ENCODE measurements at places on chromosomes 6 and 20.

DNA sequence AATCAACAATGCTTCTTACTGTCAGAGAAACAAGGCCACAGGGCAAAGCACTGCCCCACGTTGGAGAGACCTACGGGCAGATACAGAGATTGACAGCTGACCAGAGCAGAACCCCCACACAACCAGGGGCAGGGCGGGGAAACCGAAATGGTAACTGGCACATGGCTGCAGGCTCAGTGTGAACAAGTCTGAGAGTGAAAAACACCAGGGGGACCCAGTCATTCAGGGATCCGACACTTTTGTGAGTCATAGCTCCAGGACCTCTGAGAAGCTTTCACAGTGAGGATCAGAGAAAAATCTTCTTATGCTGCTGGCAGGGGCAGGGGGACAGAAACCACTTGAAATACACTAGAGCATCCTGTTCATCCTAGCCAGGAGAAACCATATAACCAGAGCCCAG is 254.2 kb downstream of the C6orf118 start:
- DNase-seq = no peak
- H3K27ac ChIP-seq = no peak overlapping the region
- H3K4me1 ChIP-seq = no peaks in the 10 kb centered on the region
- H3K27me3 ChIP-seq = no peaks in the 10 kb centered on the region
- H3K36me3 ChIP-seq = no peaks in the 10 kb centered on the region

- no peaks in the 10 kb centered on the region for H3K36me3 ChIP-seq
- H3K27me3 ChIP-seq = no peaks in the 10 kb centered on the region
- H3K4me1 ChIP-seq = no peaks in the 10 kb centered on the region
- no peak overlapping the region for H3K27ac ChIP-seq
These were observed 377.5 kb upstream of the IRAK1BP1 start for GRCh38 chr6:78489874-78490273.

DNA sequence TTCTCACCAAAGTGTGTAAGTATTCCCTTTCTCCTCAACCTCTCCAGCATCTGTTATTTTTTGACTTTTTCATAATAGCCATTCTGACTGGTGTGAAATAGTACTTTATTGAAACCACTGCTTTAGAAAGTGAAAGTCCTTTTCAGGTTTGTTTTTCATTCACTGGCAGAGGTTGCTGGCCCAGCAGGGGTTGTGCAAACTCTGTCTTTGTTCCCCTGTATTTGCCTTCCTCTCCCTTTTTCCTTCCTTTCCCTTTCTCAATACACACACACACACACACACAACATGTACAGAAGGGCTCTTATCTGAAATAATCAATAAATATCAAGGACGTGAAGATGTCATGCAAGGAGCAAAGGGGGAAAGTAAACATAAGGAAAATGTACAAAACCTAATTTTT is 99.8 kb downstream of the LY86 start:
- H3K27me3 ChIP-seq = no peaks in the 10 kb centered on the region
- DNase-seq = no peak
- H3K4me1 ChIP-seq = peaks cover 8% of the 10 kb centered on the region

GRCh38 chr6:63663147-63663955 is 27.7 kb downstream of the PHF3 start:
- peaks cover 2% of the 10 kb centered on the region for H3K36me3 ChIP-seq
- peaks cover 28% of the 10 kb centered on the region for H3K4me1 ChIP-seq
- H3K4me3 ChIP-seq = no peak overlapping the region
- H3K27ac ChIP-seq = no peak overlapping the region

DNA sequence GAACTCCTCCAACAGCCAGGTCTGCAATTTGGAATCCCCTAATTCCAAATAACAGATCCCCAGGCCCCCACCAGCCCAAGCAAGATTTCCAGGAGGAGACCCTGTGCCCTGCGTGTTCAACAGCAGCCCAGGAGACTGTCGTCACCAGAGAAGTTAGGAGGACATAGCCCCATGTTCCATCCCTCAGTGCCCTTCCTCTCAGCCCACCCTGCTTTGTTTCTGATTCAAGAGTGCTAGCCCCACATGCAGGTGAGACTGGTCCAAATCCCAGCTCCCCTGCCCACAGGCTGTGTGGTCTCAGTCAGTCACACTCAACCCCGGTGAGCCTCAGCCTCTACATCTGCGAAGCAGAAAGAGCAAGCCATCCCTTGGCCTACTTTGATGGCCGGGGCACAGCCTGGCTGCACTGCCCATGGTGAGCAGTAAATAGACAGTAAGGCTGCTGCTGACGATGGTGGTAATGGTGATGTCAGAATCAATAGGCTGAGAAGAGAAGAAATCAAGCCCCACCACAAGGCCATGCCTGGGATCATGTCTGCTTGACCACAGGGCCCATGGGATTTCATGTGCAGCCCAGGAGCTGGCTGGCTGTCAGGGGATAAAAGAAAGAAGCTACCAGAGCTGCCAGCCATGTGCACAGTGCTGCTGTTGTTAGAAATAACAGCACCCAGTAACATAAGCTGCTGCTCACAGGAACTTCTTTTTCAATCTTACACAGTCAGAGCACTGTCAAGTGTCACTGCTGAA is 51.5 kb upstream of the NXT1 start:
- H3K4me3 ChIP-seq = no peak overlapping the region
- no peak overlapping the region for H3K27ac ChIP-seq
- H3K27me3 ChIP-seq = peaks cover 14% of the 10 kb centered on the region
- no peaks in the 10 kb centered on the region for H3K4me1 ChIP-seq
- DNase-seq = no peak
- no peaks in the 10 kb centered on the region for H3K36me3 ChIP-seq

DNA sequence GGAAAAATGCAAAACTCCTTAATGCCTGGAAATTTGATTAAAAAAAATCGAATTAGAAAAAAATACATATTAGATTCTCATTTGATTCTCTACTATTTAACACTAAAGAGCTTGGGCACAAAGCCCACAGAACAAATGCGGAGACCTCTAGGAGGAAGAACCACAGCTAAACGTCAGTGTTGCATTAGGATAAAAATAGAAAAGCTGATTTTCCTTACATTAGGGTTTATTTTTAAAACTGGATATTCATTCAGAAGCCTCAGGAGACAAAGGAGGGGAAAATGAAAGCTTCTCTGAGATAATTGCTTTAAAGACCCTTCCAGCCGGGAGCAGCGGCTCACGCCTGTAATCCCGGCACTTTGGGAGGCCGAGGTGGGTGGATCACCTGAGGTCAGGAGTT is 77.3 kb downstream of the ECT2L start:
- H3K27ac ChIP-seq = no peak overlapping the region
- H3K4me3 ChIP-seq = no peak overlapping the region
- no peak for DNase-seq
- peaks cover 31% of the 10 kb centered on the region for H3K4me1 ChIP-seq

GRCh38 chr6:32327103-32327502 is 44.6 kb downstream of the TSBP1 start:
- no peak overlapping the region for H3K4me3 ChIP-seq
- H3K27me3 ChIP-seq = peaks cover 6% of the 10 kb centered on the region
- peaks cover 17% of the 10 kb centered on the region for H3K4me1 ChIP-seq
- DNase-seq = peak; percentile 3
- no peak overlapping the region for H3K27ac ChIP-seq
- H3K36me3 ChIP-seq = no peaks in the 10 kb centered on the region

- DNase-seq = no peak
- no peak overlapping the region for H3K27ac ChIP-seq
- no peaks in the 10 kb centered on the region for H3K36me3 ChIP-seq
These were observed 52.0 kb upstream of the KLHL31 start for GRCh38 chr6:53717566-53717965.

DNA sequence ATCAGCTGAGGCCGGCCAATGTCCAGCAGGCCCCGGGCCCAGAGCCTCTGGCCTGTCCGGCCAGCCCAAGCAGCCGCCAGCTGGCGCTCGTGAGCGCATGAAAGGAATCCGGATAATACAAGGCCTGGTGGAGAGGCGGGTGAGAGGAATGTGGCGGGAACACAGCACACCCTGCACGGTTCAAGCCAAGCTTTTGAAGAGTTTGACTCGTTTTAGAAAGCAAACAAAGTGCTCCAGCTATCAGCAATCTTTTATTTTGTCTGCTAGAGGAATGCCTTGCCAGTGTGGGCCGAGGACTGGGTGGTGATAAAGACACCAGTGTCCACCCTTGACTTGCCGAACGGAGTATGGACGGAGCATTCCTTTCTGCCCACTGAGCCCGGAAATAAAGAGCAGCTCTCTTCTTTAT is 9.3 kb upstream of the NEDD9 start:
- peaks cover 46% of the 10 kb centered on the region for H3K36me3 ChIP-seq
- peak overlapping the region; percentile 52 for H3K27ac ChIP-seq
- no peaks in the 10 kb centered on the region for H3K27me3 ChIP-seq
- no peak for DNase-seq
- H3K4me1 ChIP-seq = peaks cover 39% of the 10 kb centered on the region

Measured in stimulated activated naive B cell treated with anti-CD40 and anti-IgM and Interleukin-4, amounts not matched to agents 10 μg/mL and 1 μg/mL and 100 μg/mL, for 72 hours (primary cell).